ENCODE measurements at places on chromosomes 13 and 19. TPM values are rescaled to one million over a fixed set of nuclear protein-coding genes. Genes with fewer than 3 reads are reported as not detected.
A peak's percentile ranks its signal among the peaks of the same experiment; 100 is the strongest.

DNA sequence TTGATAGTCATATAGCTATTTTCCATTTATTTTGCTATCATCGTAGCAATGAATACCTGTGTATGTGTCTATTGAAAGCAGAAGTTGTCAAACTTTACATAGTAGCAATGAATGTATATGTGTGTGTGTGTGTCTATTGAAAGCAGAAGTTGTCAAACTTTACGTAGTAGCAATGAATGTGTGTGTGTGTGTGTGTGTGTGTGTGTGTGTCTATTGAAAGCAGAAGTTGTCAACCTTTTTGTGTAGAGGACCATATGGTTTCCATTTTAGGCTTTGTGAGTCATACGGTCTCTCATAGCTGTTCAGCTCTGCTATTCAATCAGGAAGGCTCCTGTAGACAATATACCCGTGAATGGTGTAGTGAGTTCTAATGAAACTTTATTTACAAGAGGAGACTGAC is 20.8 kb downstream of the NLRP4 start:
- DNase-seq = no peak

FGF22 gene
- total RNA-seq = 0.37 TPM

CBY2 gene
- not detected for total RNA-seq

DNA sequence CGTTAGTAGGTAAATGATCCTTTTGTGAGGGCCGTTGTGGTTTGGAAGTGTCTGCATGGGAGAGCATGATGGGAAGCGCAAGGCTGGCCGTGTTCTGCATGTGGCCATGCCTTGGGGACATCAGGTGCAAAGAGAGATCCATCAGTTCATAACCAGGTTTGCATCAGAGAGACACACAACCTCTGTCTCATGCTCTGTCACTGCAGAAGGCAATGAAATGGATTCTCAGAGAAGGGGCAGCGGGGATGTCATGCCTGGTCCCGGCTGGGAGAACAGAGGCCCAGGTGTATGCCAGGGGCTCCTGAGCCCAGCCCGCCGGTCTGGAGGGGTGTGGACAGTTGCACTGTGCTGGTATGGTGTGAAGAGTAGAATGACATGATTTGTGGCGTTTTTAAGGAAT is 60.2 kb downstream of the GGACT start:
- no peak for DNase-seq

DNA sequence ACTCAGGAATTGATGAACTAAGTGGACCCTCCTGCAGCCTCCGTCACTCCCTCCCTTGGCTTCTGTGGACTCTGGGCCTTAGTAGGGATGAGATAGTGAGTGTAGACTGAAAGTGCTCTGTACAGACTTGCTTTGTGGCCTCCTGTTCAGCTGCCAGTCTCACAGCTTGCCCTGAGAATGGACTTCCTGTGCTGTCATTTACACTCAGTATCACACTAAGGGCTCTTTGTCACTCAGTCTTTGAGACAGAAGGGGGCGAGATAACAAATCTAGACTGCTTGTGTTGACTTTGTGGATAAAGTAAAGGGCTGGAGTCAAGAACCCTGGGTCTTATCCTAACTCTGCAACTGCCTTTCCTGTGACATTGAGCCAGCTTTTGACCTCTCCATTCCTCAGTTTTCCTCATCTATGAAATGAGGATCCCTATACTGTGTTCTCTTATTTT is 21.0 kb upstream of the SPRY2 start:
- peak; percentile 83 for DNase-seq

GRCh38 chr19:41744850-41745249 is 10.5 kb upstream of the CEACAM6 start:
- no peak for DNase-seq

GRCh38 chr19:41698746-41699230 is 9.6 kb upstream of the CEACAM5 start:
- no peak for DNase-seq

DNA sequence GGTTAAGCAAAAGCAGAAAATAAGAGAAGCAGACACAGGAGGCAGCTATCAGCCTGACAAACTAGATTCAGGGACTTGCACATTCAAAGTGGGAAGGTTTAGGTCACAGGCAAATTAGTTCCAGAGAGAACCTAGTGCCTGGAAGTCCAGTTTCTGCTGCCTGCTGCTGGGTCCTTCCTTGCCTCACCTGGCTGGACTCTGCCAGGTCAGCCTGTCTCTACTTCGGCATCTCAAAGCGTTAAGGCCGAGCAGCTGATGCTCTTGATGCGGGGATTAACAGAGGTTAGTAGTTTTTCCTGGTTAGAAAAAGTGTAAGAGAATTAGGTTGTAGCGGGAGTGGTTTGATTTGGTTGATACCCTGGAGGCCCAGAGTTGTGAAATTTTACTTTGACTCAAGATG is 52.0 kb downstream of the KLF5 start:
- no peak for DNase-seq

DNA sequence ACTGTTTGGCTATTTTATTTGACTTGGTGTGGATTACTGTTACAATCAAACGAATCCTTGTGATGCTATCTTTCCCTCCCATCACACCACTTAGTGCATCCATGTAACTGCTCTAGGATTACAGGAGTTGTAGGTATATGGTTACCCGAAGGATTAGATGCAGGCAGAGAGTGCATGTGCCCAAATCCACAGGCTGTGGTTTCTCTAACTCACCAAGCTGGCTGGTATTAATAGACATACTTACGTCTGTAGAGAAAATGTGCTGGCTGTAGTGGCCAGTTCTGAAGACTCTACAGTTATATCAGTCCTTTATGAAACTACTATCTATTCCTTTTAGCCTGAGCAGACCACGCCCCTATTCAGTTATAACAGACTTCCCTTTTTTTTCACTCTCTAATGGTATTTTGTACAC is 1.1 kb upstream of the HMGB1 start:
- DNase-seq = no peak
